ENCODE measurements at places on chromosomes 2 and 18.

DNA sequence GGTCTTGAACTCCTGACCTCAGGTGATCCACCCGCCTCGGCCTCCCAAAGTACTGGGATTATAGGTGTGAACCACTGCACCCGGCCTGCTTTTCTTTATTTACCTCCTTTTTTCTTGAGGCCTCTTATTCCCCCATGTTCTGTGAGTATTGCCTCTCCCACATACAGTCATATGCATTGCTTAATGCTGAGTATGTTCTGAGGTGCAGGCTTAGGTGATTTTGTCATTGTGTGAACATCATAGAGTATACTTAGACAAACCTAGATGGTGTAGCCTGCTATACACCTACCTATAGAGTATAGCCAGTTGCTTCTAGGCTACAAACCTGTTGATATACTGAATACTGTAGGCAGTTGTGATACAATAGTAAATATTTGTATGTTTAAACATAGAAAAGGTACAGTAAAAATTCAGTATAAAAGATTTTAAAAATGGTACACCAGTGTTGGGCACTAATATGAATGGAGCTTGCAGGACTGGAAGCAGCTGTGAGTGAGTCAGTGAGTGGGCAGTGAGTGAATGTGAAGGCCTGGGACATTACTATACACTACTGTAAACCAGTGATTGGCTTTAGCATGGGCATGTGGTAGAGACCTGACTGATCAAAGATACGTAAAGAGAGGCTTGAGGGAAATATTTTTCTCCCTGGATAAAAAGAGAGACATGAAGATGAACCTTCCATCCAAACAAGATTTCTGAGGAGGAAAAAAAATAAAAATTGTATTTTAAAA, 17.6 kb downstream of the SLC39A10 start:
- DNase-seq: peak; percentile 60

GRCh38 chr2:228866781-228867180, 404.3 kb downstream of the PID1 start:
- DNase-seq: no peak

- no peak for DNase-seq
These were observed 156.6 kb upstream of the ETAA1 start for GRCh38 chr2:67240507-67240906.

- DNase-seq: peak; percentile 79
These were observed 795 bp downstream of the ANKRD39 start for GRCh38 chr2:96856776-96857666.

DNA sequence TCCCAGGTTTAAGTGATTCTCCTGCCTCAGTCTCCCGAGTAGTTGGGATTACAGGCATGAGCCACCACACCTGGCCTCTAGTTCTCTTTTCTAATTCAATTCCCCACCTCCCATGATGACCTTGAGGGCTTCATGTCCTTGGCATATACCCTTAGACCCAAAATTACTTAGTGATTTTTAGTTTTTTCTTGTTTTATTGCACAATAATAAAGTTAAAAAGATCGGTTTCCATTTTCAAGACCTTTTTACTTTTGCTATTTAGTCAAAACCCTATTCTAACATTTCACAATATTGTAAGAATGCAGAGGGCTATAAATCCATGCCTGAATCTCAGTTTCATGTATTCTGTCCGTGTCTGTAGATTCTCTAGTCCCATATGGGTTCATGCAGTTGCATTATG, 354.6 kb upstream of the FANCL start:
- DNase-seq: no peak

DNA sequence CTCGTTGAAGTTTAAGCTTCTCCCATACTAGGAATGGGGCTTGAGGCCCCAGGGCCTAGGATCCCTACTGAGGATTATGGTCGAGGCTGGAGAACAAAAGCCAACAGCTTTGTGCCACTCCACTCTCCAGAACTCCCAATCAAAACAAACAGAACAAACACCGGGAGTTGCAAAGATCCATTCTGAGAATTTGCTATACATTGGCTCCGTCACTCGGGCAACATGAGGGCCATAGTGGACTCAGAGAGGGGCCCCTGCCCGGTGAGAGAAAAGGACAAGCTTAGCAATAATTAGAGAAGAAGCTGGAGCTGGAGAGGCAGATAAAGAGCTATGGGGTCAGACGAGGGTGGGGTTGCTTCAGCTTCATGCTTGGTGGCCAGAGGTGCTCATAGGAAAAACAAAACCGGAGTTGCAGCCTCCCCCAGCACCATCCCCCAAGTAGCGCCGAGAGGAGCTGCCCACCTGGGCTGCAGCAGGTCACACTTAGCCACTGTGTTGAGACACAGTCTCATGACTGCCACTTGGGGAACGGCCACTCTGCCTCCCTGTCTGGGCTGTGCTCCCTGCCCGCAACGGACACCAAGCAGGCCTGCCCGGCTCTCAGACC, 142.3 kb upstream of the HAAO start:
- no peak for DNase-seq

GRCh38 chr2:159912580-159912979, 114.6 kb upstream of the CD302 start:
- DNase-seq: no peak

DNA sequence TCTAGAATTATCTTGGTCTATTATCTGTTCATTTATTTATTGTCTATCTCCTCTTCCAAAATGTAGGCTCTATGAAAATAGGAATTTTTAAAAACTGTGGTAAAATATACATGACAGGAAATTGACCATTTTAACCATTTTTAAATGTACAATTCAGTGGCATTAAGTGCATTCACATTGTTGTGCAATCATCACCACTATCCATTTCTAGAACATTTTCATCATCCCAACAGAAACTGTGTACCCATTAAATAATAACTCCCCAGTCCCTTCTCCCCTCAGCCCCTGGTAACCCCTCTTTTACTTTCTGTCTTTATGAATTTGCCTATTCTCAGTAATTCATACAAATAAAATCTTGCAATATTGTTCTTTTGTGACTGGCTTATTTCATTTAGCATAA, 71.1 kb upstream of the LCLAT1 start:
- DNase-seq: no peak

- no peak for DNase-seq
These were observed 12.9 kb downstream of the NPAS2 start for GRCh38 chr2:100832885-100833284.

- no peak for DNase-seq
These were observed 74.9 kb downstream of the LONRF2 start for GRCh38 chr2:100247256-100248043.

DNA sequence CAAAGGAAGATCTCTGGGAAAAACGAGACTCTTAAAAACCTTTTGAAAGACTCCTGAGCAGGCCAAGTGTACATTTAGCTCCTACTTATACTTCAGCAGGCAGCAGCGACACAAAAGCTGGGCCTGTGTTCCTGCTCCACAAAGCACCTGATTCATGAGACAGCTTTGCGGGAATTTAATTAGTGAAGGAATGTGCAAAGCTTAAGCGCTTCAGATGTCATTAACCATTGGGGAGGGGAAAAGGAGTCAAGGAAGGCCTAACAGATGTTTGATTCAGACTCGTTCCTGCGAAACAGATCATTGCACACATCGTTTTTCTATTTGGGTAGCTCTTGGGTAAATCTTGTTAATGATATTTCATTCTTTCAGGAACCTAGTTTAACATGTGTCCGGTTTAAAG, 125.9 kb downstream of the MAIP1 start:
- DNase-seq: no peak

GRCh38 chr18:21389283-21389682, 147.3 kb downstream of the GREB1L start:
- DNase-seq: peak; percentile 28

GRCh38 chr2:7373156-7373555, 455.9 kb downstream of the RNF144A start:
- no peak for DNase-seq

DNA sequence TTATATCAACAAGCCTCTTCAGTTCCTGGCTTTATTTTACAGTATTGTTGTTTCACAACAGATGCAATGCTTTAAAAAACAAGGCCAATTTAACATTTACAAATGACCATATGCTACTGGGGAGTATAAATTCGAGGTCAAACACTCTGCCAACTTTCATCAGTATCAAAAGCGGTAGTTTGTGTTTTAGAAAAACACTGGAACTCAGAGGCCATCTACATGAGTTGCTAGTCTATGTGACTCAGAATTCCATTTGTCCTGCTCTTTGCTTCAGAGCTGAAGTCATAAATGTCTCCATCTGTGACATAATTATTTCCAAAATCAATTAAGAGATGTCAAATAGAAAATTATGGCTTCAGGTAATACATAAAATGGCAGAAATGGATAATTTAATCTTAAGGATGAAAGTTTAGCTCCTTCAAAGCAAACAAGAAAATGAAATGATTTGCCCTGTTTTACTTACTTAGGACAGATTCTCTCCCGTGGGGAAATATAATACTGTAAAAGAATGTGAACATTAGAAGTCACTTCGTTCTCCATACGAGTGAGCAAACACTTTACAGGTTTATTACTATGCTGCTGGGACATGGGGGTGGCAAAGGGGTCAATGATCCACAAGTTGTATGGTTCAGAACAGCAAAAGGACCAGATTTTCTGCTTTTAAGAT, 3.7 kb downstream of the MEX3C start:
- DNase-seq: peak; percentile 51

DNA sequence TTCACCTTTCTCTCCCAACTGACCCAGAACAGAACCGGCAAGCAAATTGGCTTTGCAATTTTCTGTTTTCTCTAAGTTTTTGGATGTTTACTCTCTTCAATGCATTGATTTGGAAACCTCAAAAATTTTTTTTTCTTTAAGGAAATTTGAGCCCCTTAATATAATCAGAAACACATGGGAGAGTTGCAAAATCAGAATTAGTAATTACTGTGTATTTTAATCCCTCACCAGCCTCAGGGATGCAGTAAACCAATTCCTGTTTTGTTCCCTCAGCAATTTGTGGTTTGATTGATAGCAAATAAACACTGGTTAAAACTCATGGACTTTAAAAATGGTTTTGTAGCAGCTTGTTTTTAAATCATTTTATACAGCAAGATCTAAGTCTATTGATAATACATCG, 281.5 kb downstream of the NEDD4L start:
- no peak for DNase-seq

DNA sequence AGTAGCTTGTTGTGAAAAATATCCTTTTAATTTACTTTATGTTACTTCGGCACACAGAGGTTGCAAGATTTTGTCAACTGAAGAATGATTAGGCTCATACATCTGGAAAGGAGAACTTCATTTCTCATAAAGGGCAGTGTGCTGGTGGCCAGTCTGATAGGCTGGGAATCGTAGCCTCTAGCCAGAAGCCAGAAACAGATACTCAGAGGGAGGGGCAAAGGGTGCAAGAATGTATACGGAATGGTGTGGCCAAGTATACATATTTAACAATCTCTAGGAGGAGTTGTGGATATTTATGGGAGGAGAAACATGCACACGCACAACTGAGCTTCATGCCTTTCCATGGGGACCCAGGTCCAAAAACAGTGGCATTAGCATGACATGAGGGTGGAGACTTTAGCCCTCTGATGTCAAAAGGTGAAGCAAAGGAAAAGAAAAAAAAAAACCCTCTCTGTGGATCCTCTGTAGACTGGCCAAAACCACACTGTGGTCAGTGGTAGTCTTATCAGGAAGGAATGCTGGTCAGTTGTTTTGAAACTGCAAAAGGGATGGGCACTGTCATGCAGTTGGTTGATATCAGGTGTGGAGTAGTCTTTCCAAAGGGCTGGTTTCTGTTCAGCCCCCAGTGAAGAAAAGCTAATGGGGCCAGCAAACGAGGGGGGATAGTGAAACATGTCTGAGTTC, 34.9 kb upstream of the APCDD1 start:
- no peak for DNase-seq

DNA sequence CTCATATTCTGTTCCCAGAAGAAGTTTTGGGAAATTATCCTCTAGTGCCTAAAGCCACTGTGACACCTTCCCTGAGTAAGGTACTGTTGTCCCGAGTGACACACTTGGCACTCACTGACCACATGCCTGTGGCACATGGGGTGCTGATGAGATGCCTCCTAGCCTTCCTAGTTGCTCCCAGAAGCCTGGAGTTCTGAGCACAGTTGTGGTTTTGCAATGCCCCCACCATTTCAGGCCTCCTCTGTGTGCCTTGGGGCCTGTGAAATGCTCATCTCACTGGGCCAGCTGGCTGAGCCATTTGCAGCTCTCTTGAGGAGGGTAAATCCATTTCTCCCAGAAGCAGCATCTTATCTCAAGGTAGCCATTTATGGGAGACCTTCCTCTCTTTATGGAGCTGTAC, 91.8 kb downstream of the DGKD start:
- DNase-seq: no peak

All from RKO (cell line).